ENCODE measurements at places on chromosomes 3 and 15.

DNA sequence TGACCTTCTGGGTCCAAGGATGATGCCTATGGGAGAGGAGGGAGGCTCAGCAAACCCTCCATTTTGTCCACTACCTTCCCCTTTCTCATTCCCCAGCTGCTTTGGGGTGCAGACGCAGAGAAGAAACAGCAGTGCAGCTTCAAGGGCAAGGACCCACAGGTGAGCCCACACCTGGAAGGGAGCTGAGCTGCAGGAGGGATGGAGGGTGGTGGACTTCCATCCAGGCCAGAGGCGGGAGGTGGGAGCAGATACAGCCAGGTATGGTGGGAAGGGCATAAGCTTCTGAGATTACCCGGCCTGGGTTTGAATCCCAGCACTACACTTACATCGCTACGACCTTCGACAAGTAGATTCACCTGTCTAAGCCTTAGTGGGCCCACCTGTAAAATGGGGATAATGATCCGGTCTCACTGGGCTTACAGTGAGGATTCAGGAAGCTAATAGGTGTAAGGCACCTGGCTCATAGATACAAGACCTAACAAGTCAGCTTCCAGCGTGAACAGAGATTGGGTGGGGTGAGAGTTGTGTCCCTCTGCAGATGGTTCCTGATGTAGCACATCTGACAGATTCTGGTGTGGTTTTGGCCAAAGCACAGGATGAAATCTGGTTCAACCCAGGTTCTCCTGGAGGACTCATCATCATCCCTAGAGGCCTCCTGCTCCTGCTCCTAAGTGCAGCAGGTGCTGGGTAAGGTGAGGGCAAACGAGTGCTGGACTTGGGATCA, 15.9 kb downstream of the CIB1 start:
- no peak for DNase-seq

DNA sequence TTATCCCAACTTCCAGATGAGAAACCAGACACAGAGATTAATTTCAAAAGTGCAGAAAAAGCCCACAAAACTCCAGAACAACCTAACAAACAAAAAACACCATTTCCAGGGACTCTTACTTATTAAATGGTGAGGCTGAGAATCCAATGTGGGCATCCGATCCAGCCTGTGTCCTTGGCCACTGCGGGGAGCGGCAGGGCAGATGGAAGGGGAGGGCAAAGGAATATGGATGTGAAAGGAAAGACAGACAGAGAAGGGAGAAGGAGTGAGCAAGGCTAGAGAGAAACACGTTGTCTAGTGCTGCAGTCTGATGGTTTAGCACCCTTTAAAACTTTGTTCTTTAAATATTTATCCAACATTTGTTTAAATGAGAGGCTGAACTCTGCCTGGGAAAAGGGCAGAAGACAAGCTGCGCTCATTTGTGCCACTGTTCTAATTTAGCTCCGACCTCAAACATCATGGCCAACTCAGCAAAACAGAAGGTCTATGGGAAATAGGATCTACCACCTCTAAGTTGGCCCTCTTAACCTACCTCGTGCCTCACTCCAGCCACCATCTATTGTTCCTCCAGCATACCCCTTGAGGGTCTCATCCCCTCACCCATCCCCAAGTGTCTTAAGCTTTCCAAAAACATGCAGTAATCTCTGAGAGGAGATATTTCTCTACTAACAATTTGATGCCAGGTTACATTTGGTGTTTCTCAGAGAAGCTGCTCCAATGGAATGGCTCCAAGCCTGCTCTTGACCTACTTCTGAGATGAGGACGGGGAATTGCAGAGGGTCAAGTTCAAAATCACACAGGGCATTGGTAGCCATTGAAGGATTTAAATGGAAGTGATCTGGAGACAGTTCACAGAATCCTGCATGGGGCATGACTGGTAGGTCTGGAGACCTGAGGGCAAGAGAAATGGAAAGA, 77.4 kb downstream of the CD47 start:
- DNase-seq = no peak

GRCh38 chr3:169323578-169324451, 339.7 kb downstream of the MECOM start:
- peak; percentile 71 for DNase-seq

GRCh38 chr15:81400640-81401236, 26.7 kb upstream of the TMC3 start:
- DNase-seq = peak; percentile 57

GRCh38 chr3:57331078-57331610, 38.7 kb upstream of the ASB14 start:
- DNase-seq = no peak

GRCh38 chr3:129837065-129837642, 56.4 kb downstream of the TMCC1 start:
- DNase-seq = peak; percentile 37

GRCh38 chr15:59539799-59540198, 71.8 kb upstream of the GCNT3 start:
- DNase-seq = no peak

- no peak for DNase-seq
Measured at GRCh38 chr3:149784064-149784704, 8.2 kb downstream of the ANKUB1 start.

DNA sequence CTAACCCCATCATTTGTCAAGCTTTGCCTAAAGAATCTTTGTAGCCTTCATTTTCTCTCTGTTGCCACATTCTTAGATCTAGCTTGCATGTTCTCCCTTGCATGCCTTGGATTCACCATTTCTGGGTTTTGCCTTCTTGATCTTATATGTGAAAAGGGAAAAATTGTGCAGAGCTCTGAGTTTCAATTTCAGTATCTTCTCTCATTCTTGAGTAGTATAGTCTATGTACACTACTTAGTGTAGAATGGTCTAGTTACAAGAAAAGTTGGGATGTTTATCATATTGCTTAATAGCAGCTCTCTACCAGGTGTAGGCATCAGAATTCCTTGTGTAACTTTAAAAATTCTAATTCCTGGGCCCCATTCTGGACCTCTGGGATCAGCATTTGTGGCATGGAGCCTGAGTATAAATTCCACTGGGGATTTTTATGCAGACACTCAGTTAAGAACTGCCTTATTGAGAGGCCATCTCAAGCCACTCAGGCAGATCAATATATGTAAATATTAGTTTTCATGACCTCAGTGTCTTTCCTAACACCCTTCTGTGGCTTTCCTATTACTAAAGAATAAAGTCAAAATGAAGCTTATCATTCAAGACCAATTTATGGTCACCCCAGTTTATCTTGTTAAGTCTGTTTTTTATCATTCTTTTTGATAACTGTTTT, 23.4 kb downstream of the GTF2E1 start:
- no peak for DNase-seq

- no peak for DNase-seq
Measured at GRCh38 chr3:56939834-56940233, 120.6 kb upstream of the SPATA12 start.

GRCh38 chr3:58161435-58162398, 49.1 kb downstream of the DNASE1L3 start:
- peak; percentile 51 for DNase-seq

DNA sequence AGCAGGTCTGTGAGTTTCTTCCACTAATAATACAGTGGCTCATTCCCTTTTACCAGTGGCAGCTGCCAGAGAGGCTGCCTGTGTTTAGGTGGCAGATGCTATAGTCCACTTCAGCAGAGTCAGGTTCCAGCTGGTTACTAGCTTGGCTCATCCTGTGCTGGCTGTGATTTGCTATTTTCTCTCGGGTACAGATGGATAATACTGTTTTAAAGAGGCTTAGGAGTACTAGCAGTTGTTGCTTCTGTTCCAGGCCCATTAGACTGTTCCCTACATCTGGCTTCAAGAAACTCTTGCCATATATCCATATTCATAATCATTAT, 41.0 kb downstream of the ZNF609 start:
- peak; percentile 74 for DNase-seq

DNA sequence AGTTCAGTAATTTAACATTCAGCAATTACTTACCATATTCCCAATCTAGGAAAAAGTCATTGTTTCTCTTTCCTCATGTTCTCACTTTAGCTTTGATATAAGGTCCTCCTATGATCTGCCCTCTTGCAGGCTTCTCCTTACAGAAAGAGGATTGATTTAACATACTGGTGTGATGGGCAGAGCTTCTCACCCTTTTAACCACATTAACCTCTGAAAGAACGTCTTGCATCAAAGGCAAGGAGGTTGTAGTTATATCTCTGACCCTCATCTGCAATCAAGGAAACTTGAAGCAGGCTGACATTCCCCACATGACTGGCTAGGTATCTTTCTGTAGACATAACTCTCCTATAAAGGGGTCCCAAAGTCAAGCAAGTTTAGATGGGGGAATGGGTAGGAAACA, 39.5 kb downstream of the BTLA start:
- no peak for DNase-seq

DNA sequence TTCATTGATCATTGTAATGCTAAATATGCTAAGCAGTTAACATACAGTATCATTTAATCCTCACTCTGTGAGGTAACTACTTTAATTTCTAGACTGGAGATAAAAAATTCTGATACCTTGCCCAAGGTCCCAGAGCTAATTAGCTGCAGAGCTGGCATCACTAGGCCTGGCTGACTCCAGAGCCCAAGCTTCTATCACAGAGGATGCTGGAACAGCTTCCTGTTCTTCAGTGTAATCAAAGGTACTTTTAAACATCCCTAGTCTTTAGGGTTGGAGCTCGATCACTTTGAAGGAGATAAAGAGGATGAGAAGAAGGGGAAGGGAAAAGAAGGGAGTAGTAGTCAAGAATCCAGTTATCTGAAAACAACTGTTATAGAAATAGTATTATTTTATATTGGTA, 37.1 kb upstream of the BOC start:
- DNase-seq = no peak

- no peak for DNase-seq
Measured at GRCh38 chr3:148002705-148003205, 593.6 kb downstream of the ZIC1 start.

- no peak for DNase-seq
Measured at GRCh38 chr3:164233951-164234350, 844.3 kb downstream of the SI start.

DNA sequence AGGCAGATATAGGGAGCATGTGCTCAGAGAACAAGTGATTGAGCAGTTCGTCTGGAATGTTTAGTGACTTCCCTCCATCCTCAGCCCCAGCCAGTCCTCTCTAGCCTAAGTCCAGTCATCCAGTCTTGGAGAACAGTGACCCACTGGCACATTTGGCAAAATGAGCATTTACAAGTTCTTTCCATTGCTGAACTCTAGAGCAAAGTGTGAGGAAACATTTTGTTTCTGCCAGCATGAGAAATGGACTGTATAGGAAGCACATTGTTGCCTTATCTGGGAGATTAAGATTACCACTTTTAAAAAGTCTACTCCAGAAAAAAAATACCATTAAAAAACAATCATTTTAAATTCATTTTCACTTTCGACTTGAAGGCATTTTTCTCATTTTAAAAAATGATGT, 353.6 kb downstream of the SHQ1 start:
- no peak for DNase-seq

- DNase-seq = no peak
Measured at GRCh38 chr3:109982201-109982600, 644.9 kb upstream of the DPPA4 start.

DNA sequence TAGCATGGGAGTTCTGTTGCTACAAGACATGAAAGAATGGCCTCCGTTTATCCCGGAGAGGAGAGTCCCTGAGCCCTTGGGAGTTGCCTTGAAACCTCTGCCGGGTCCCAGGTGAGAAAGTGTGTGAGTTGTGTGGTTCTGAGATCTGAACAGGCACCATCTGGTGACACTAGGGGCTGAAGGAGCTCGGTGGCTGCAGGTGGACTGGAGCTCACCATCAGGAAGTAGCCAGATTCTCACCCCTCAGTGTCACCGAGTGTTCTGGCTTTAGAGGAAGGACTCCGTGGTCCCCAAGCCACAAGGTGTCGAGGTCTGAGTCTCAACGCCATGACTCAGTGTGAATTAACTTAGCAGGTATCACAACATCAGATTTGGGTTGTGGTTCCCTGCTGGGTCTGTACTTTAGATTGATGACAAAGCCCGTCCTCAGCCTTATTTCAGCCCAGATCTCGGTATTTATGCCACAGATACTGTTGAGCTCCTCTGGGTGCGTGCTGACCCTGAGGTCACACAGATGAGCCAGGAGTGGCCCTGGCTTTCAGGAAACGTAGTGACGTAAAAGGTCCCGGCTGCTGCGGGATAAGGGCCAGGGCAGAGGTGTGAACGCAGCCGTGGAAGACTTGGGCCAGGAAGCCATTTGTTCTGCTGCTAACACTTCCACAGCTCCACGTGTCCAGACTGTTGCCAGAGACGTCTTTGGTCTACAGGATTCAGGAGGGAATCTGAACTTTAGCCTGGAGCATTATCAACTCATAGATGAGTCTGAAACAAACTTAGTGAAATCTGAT, 54.4 kb downstream of the PGPEP1L start:
- no peak for DNase-seq

DNA sequence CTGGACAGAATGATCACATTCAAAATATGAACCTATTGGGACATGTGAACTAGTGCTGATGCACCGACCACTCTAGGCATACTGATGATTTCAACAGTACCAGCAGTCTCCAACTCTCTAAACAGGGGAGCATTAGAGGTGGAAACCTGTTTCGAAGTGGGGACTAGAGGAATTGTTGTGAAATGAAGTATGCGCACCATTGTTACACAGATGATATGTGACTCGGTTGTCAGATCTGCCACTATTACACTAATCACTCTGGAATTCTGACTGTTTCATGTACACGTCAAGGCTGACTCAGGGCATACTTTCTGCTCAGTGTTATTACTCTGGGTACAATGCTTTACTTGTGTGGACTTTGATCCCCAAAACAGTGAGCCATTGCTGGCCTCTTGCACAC, 198.2 kb upstream of the UBE2E2 start:
- DNase-seq = no peak

- peak; percentile 14 for DNase-seq
Measured at GRCh38 chr3:30353711-30354467, 252.5 kb upstream of the TGFBR2 start.

- DNase-seq = no peak
Measured at GRCh38 chr3:18507333-18507732, 82.2 kb upstream of the SATB1 start.
